ENCODE measurements at places on chromosomes 3 and 15.

DNA sequence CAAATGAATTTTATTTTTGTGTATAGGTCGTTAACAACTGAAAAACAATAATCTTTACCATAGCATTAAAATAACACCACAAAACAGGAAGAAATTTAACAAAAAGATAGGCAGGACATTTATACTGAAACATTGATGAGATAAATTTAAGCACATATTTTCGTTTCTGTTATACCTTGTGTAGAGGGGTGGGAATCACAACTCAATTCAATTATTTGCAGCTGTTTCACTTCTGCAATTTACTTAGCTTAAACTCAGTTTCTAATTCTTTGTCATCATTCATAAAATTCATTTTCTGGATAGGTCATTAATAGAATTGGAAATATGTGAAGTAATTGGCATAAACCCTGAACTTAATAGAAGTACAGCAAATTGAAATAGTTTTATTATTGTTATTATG, 42.3 kb downstream of the TP63 start:
- no peak for DNase-seq

DNA sequence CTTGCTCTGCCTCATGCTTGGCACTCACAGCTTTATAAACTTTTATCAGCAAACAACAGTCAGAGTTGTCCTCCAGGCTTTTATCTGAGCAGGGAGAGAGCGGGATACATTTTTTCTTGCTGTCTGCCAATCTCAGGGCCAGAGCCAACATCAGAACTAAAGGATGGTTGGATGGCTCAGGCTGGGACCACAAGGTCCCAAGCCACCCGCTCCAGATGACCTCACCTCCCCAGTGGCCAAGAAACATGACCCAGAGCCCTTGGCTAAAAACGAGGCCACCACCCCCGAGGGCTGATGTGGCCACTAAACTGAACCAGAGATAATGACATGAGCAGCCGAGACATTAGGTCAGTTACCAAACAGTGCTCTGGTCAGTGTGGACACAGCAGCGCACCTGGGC, 18.8 kb upstream of the SPATA12 start:
- DNase-seq: no peak

DNA sequence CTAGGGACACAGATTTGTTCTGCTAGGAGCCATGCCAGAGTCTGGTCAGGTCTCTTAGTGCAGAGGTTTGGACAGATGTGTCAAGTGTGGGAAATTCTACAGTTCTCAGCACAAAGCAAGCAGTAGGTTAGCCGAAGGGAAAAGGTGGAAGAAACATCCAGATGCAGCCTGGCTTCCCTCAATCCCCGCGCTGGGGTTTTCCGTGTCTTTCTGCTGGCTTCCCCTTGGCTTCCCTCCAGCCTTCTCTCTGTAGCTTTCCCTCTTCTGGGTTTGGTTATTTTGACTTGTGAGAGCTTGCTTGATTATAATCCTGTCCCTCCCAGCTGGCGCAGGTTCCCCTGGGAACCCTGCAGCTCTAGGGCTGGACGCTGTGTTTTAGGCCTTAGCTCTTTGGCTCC, 4.1 kb downstream of the TF start:
- no peak for DNase-seq

GRCh38 chr15:78210349-78210717, 24.0 kb downstream of the ACSBG1 start:
- DNase-seq: no peak

DNA sequence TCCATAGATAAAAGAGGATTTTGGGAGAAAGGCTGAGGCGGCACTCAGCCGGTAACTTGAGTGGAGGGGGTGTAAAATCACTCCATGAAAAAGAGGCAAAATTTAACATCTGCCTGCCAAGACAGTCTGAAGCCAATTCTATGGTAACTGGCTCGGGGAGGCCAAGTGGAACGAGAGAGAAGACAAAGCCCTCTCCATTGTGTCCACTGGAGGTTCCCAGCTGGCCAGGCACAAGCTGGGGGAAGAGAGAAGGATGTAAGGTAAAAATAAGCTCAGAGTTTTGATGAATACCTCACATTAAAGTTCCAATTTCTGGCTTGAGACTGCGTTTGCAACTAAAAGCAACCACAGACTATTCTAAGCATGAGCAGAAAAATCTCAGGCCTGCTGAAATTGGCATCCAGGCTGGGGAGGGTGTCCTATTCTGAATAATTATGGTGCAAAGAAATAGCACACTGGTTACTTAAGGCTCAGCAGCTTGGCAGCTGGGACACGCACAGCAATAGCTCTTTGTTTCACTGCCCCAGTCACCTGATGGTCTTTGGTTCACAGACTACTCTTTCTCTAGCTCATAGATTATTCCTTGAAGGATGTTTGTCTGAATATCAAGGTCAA, 48.8 kb downstream of the CHRD start:
- no peak for DNase-seq

GRCh38 chr3:99474776-99475175, 163.6 kb upstream of the COL8A1 start:
- no peak for DNase-seq

DNA sequence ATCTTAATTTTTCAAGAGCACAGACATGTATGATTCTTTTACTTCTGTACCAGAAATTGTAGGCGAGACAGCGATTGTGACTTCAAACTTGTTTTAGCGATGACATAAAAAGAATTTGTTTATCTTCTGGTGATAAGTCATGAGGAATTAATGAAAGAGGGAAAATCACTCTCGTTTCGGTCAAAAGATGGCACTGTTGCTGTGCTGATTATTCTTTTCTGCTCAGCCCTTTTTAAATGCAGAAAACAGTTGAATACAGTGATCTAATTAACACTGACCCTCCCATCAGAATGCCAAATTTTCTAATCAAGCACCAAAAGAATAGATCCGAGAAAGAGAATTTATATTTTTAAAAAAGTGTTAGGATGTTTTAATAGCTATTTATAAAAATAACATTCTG, 52.6 kb downstream of the NSUN3 start:
- DNase-seq: no peak

DNA sequence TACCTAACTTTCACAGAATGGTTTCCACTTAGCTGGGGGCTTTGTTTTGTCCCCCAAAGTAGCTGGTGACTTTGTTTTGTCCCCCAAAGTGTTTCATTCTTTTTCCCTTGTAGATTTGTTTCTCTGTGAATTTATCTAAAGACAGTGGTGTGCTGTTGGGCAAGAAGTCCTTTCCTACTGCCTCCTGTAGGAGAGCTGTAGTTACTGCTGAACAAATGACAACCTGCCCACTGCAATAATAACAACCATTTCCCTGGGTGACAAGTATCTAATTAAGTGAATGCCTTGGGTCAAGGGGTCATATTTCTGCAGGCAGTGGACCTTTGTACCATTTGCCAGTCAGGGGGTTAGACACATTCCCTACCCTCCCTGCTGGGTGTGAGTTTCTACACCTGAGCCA, 125.4 kb upstream of the BFSP2 start:
- no peak for DNase-seq

DNA sequence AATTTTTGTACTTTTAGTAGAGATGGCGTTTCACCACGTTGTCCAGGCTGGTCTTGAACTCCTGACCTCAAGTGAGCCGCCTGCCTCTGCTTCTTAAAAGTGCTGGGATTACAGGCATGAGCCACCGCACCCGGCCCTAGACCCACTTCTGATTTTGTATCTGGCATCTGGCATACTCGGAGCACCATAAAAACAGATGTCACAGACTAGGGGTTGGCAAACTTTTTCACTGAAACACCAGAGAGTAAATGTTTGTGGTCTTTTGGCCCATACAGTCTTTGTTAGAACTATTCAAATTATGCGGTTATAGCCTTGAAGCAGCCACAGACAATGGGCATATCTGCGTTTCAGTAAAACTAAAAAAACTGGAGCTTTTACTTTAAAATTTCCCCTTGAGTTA, 110.7 kb downstream of the TJP1 start:
- no peak for DNase-seq

- DNase-seq: no peak
These were observed 147.4 kb downstream of the CHST2 start for GRCh38 chr3:143266927-143267326.

DNA sequence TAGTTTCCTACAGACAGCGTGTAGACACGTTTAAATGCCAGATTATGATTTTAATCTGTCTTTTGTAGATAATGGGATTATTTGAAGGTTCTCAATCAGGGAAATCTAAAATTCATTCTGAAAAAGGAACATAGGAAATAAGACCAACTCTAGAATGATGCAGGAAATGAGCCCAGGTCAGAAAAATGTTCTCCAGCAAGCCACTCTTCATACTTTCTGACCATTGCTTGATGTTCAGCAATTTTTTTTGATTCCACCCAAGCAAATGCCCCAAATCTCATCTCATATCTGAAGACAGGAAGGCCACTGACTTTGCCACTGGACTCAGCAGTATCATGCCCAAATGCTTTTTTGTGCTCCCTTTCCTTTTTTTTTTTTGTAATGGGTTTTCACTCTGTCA, 373.4 kb downstream of the LPP start:
- DNase-seq: no peak

GRCh38 chr15:81002009-81002330, 1.2 kb downstream of the TLNRD1 start:
- DNase-seq: no peak

GRCh38 chr3:32240159-32240545, 1.7 kb downstream of the CMTM8 start:
- peak; percentile 7 for DNase-seq

DNA sequence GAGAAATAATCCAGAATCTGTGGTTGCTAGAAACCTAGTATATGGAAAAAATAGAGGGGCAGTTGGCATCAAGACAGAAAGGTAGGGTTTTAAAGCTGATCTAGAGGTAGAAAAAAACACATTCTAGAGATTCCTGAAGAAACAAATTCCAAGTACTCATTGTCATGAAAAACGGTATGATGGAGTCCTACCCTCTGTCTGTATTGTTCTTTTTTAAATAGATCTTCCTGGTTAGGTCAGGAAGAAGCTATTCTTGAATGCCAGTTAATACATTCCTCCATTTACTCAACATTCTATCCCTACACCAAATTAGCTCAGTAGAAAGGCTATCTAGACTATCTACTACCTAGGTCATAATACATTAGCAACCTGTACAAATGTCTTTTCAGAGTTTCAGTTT, 364.7 kb downstream of the FHIT start:
- no peak for DNase-seq

GRCh38 chr3:151016478-151016795, 43.9 kb upstream of the CLRN1 start:
- no peak for DNase-seq

DNA sequence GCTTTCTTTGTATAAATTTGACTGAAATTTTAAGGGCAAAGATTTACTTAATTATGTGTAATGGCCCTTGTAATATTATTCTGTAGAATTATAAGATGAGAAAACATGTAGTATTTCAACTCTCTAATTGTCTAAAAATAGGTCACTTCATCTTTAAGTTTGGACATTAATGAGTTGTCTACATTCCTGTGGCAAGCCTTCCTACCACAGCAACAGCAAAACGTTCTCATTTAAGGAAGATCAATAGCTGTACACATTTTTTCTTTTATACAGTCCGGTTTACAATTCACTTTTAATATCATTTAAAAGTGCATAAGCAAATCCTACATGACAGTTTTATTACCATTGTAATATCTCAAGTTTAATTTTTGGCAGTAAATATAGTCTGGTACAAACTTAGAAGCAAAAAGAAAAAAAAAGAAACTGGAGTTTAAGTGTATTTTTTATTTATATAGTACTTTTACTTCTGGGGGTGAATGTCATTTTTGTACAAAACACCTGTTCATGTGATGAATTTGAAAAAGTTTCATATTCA, 501.8 kb downstream of the ZPLD1 start:
- no peak for DNase-seq

DNA sequence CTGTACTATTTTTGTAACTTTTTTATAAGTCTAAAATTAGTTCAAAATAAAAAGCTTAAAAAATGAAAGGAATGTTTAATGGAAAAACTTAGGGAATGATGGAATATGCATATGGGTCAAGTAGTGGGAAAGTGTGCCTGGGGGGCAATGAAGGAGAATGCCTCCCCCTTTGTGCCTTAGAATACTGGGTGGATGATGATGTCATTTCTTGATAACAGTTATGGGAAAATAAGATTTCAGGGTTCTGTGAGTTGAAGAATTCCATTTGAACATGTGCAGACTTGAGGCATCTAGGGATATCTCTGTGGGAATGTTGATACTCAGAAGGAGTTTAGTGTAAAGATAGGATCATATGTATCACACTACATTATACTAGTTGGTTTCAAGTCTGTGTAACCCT, 13.8 kb downstream of the WDR93 start:
- no peak for DNase-seq

- no peak for DNase-seq
These were observed 5.8 kb downstream of the ZNF80 start for GRCh38 chr3:114231616-114232015.

DNA sequence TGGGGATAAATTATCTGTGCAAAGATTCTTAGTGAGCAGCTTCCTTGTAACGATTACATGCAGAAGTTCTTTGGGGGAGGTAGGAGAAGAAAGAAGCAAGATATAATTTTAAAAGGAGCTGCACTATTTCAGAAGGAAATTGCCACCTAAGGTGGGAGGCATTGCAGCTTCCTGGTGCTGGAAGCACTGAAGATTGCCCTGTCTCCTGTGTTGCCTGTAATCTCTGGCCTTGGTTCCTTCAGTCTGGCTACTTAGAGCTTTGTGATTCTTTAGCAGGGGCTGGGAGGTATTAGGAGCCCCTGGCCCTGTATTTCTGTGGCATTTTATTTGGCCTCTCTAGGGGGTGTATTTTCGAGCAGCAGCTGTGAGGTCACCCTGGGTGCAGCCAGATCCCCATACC, 35.5 kb downstream of the CACNA2D3 start:
- DNase-seq: no peak

DNA sequence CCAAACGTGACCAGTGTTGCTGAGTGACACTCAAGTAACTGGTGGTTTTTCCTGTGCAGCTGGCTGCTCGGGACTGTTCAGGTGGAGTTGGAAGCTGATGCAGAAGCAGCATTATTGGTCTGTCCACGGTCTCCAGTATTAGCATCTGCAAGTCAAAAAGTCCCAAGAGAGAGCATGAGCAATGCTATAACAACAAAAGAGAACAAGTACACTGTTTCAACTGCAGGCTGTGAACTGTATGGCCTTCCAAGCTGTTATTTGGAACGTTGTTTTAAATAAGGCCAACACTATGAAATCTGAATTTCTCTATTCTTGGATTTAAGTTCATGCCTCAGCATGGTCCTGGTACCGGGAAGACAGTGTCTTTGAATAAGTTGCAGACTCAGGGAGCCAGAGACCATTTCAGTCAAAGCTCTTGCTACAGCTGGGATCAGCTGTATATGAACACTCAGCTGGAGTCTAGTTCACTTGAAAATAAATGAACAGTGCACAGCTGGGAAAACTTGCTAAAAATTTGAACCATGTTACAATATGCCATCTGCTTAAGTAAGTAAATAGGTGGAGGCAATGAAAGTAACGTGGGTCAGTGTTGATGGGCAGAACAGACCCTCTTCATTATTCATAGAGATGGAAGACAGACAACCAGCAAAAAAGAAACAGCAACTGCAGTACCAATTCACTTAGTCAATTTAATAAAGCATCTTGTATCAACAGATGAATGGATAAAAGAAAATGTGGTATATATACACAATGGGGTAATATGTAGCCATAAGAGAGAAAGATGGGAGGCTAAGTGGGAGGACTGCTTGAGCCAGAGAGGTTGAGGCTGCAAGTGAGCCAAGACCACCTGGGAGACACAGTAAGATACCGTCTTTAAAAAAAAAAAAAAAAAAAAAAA, 45.1 kb downstream of the NR1I2 start:
- no peak for DNase-seq

- DNase-seq: no peak
These were observed 624 bp downstream of the BRK1 start for GRCh38 chr3:10116138-10116460.
